ENCODE measurements at places on chromosomes 12 and 14.

- ATAC-seq = no peak
Observed at GRCh38 chr12:71503579-71504391, 64.2 kb downstream of the LGR5 start.

- no peak for ATAC-seq
Observed at GRCh38 chr12:93078059-93078458, 149.0 kb upstream of the EEA1 start.

GRCh38 chr12:41983394-41983793, 161.3 kb downstream of the GXYLT1 start:
- ATAC-seq = no peak

- ATAC-seq = no peak
Observed at GRCh38 chr14:103093856-103094405, 594 bp upstream of the EXOC3L4 start.

DNA sequence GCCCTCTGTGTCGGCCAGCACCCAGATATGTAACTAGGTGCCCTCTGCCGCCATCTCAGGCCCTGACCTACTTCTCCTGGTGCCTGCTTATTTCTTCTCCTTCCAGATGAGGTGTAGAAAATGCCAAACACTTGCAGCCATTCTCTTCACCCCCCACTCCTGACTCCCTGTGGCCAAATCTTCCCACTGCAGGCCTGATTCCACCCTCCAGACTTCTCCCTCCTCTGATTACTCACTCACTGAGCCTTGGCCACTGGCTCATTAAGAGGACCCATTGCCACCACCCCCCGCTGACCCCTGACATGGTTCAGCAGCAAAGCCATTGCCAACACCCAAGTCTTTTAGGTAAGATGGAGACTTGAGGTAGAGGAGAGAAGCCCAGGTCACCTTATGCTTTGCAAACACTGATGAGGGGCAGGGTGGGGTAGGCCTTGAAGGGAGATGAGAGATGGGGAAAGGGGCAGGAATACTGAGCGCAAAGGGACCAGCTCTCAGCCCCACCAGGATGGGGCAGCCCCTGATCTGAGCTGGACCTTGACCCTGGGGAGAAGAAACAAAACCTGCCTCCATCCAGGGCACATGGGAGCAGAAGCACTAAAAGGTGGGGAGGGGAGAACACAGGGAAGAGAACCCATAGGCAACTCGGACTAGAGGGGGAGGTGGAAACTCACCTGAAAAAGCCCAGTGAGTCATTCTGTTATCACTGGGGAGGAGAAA, 25.1 kb upstream of the ANO2 start:
- ATAC-seq = no peak

- ATAC-seq = no peak
Observed at GRCh38 chr14:93946104-93946503, 19.0 kb downstream of the FAM181A start.

DNA sequence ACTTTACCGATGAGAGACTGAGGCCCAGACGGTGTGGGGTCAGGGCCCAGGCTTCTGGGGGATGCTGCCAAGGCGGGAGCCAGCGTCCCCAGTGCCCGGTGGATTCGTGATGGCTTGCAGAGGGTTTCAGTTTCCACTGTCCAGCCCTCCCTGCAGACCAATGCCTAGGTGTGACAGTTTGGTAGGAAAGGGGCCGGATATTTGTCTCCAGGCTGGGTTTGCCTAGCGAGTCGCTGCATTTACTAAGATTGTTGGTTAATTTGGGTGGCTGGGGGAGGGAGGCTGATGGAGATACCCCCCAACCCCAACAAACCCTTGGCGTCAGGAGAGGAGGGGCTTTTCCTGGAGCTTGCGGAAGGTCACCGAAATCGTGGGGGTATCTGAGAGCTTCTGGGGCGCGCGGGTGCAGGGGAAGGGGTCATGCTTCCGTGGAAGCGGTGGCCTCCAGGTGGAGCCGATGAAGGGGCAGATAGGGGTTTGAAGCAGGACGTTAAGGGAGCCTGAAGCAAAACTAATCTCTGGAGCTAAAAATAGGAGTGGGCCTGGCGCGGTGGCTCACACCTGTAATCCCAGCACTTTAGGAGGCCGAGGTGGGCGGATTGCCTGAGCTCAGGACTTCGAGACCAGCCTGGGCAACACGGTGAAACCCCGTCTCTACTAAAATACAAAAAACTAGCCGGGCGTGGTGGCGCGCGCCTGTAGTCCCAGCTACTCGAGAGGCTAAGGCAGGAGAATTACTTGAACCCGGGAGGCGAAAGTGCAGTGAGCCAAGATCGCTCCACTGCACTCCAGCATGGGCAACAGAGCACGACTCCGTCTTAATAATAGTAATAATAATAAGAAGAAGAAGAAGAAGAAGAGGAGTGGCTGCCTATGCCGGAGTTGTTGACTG, 1.1 kb upstream of the CDC42BPB start:
- ATAC-seq = no peak

- ATAC-seq = no peak
Observed at GRCh38 chr12:112097641-112098040, 10.9 kb downstream of the NAA25 start.

GRCh38 chr12:56086096-56086495, 6.1 kb downstream of the ERBB3 start:
- ATAC-seq = no peak

- no peak for ATAC-seq
Observed at GRCh38 chr14:82710267-82710841, 1176.7 kb upstream of the SEL1L start.

- ATAC-seq = no peak
Observed at GRCh38 chr14:80926397-80927082, 15.0 kb downstream of the CEP128 start.

GRCh38 chr12:128408669-128409068, 141.7 kb downstream of the TMEM132C start:
- ATAC-seq = no peak

DNA sequence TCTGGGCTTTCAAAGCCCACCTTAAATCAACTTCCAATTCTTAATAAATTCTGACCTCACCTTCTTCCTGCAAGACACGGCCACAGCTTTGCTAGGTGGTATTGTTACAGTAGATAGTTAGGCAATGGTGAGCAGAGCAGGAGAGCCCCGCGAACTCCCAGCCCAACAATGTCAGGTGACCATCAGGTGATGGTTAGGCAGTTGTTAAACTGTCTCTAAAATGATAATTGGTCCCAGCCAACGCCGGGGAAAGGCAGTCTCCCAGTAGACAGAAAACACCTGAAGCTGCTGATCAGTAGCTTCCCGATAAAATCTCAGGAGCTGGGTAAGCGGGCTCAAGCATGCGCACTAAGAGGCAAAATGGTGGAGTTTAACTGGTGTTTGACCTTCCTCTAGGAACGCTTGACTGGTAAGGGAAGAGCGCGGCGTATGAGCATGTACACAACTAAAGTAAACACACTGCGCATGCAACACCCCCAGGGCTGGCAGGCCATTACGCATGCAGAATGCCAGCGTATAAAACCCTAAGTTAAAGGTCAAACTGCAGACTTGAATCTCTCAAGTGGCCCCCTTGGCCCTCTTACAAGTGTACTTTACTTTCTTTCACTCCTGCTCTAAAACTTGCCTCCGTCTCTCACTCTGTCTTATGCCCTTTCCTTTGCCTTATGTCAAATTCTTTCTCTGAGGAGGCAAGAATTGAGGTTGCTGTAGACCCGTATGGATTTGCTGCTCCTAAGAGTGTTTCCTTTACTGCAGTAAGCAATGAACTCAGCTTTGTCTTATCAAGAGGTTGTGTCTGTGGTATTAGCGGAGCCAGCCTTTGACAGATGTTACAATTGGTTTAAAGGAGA, 113.5 kb downstream of the C12orf75 start:
- ATAC-seq = no peak

DNA sequence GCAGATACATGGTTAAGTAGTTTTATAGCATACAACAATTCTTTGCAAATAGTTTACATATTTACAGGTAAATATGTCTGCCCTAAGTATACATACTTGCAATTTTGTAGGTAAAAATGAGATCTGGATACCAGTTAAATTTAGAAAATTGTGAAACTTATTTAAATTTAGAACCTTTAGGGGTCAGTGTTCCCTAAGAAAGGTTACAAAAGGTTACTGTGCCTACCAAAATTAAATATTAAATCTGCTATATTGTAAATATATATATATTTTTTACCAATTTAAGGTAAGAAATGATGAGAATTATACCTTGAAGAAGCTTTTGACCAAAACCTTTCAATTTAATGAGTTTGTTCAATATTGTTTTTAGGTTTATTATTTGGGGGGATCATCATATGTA, 54.0 kb downstream of the MIPOL1 start:
- ATAC-seq = no peak

DNA sequence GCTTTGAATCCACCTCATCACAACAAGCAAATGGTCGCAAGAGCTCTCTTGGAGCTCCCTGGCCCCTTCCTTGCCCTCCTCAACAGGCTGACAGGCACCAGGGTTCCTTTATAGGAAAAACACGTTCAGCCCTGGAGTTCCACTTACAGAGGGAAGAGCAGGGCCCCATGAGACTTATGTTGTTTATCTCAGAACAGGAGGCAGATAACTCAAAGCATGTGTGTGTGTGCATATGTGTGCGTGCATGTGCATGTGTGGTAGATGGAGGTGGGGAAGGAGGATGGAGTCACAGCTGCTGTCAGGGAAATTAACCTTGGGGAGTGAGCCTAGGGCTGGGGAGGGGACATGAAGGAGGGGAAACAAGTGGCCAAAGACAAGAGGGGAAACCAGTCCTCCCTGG, 138.1 kb downstream of the DPF3 start:
- ATAC-seq = no peak

DNA sequence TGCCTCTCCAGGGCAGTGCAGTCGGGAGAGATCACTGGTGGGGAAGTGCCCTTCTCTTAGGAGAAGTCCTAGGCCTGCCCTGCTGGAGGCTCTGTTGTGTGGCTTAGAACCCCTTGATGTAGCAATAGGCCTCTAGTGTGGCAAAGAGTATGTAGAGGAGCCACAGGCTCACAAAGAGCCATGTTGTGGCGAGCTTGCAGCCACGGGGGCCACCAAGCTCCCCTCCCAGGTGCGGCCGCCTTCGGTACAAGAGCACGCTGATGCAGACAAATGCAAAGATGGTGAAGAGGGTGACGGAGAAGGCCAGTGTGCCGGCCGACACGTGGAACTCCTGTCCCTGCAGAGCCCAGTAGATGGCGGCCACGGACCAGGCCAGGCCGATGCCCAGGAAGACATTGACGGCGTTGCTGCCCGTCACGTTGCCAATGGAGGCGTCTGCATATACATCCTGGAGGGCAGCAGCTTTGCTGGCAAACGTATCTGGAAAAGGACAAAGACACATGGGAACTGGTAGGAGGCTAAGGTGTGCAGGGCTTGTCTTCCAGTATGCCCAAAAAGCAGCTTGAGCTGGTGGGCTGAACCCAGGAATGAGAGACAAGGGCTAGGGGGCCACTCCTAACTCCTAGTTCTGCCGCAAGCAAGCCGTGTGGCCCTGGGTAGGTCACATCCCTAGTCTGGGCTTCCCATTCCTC, 142.8 kb downstream of the SLC8A3 start:
- no peak for ATAC-seq

- no peak for ATAC-seq
Observed at GRCh38 chr14:20470603-20470901, 1.3 kb downstream of the PNP start.

- no peak for ATAC-seq
Observed at GRCh38 chr14:84856751-84857534, 673.0 kb upstream of the FLRT2 start.

GRCh38 chr12:107847430-107847829, 72.9 kb downstream of the ASCL4 start:
- ATAC-seq = no peak

DNA sequence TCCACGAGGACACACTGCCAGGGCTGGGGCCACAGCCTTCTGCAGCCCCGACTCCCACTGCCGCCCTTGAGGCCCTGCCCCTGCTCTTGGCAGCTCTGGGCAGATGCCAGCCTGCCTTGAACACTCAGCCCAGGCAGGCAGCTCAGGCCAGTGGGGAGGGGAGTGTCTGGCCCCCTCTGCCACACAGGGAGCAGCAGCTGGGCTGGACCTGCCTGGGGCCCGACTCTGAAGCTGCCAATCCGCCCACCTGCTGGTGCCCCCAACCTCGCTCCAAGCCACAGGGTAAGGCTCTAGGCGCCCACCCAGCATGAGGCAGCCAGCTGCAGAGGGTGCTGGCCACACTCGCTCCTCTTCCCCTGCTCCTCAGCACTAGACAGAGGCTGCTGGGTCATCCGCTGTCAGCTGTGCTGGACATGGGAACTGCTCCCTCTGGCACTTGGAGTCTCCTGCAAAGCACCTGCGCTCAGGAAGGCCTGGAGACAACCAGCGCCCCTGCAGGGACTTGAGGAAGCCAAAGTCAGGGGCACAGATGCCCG, 24.6 kb upstream of the NUDT14 start:
- ATAC-seq = no peak

- no peak for ATAC-seq
Observed at GRCh38 chr14:27222671-27223070, 624.8 kb upstream of the NOVA1 start.

- ATAC-seq = no peak
Observed at GRCh38 chr12:30976206-30976605, 49.7 kb downstream of the TSPAN11 start.

DNA sequence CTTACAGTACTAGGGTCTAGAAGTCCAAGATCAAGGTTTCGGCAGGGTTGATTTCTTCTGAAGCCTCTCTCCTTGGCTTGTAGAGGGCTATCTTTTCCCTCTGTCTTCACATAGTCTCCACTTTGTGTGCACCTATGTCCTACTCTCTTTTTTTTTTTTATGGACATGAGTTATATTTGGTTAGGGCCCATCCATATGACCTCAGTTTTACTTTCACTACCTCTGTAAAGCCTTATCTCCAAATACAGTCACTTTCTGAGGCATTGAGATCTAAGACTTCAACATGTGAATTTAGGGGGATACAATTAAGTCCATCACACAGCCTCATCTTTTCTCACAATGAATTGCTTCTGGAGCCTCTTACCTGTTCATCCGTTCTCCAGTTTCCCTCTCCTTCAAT, 5.9 kb upstream of the SPTB start:
- no peak for ATAC-seq

DNA sequence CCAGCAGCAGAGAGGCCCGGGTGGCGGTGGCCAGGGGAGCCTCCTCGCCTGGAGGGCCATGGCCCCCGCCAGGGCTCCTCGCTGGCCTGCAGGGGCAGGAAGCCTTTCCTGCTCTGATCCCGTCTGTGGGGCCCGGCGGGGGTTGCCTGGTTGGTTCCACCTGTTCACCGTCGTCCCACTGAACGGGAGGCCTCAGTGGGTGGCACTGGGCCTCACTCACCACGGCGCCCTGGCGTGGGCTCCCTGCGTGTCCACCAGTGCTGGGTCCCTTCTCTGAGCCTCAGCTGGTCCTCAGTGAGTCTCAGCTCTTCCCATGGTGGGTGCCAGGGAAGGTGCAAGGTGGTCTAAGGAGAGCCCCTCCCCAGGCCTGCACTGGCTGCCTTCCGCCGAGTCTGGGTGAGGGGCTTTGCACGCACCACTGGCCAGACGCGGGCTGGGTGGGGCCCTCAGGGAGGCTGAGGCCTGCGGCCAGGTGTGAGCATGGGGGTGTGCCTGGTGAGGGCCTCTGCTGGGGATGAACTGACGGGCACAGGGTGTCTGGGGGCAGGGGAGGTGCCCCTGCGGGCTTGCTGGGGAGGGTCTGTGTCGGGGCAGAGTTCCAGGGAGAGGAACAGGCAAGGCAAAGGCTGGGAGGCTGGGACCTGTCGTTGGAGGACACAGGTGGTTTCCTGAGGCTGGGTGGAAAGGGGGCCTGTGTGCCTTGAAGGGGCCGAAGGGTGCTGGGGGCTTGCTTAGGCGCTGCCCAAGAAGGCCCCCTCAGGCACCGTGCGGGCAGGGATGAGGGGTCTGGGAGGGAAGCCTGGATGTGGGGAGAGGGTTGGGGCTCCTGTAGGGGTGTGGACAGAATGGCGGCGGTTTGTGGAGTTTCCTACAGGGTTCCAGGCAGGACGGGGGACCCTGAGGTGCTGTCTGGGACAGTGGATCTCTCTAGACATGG, 339.8 kb downstream of the TMEM121 start:
- ATAC-seq = no peak

GRCh38 chr14:49957089-49957852, 64.4 kb downstream of the ARF6 start:
- no peak for ATAC-seq

Data from activated CD4-positive, CD25-positive, alpha-beta regulatory T cell treated with anti-CD3 and anti-CD28 coated beads, Interleukin-2, amount 50 U/mL, for 24 hours (primary cell).